ENCODE measurements at places on chromosomes 12 and 14.

DNA sequence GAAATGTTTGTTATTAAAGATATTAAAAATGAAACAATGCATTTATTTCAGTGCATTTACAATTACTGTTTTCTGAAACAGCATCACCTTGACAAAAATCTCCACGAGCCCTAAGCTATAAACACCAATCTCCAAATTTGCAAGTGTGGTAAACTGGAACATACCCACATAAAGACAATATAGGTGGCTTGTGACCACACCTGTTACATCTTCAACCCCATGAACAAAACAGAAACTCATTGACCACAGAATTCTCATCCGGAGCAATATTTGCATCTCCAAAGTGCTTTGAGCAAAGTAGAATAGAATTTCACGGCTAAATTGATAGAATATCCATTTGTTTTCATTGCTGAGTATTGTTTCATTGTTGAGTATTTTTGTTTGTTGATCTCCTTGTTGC lies 375.2 kb upstream of the FLRT2 start:
- DNase-seq, result no peak

DNA sequence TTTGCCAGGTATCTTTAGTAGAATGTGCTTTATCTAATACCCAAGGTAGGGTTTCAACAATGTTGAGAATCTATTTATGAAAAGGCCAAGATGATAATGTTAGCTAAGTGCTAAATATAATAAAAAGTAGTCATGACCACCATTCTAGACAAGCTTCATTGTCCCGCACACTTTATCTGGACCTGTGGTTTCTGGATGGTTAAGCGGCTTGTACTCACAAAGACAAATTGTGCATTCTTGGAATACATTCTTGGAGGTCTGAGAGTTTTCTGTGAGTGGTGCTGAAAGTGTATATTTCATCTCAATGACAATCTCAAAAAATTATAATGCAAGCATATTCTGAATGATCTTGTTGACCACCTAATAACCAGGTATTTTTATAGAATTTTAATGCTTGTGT lies 646.9 kb downstream of the DIO2 start:
- no peak for DNase-seq

GRCh38 chr14:54211551-54212308 lies 185.1 kb upstream of the CDKN3 start:
- no peak for DNase-seq

- no peak for DNase-seq
These were observed 599.5 kb downstream of the FLRT2 start for GRCh38 chr14:86129426-86129825.

DNA sequence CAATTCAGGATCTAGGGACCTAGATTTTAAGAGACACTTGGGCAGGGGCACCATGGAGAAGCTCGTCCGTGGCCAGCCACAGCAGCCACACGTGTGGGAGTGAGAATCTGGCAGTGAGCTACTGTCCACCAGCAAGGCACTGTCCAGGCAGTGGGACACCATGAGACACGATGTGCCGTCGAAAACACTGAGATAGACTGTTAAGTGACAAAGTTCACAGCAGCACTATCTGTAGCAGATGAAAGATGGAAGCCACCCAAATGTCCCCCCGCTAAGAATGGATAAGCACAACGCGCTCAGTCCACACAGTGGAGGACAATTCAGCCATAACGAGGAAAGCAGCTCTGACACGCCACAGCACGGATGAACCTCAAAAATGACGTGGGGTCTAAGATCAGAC lies 19.7 kb downstream of the RILPL1 start:
- no peak for DNase-seq

GRCh38 chr12:104942075-104942474 lies 16.0 kb downstream of the SLC41A2 start:
- no peak for DNase-seq

GRCh38 chr14:30854492-30854891 lies 19.9 kb upstream of the COCH start:
- DNase-seq, result no peak

DNA sequence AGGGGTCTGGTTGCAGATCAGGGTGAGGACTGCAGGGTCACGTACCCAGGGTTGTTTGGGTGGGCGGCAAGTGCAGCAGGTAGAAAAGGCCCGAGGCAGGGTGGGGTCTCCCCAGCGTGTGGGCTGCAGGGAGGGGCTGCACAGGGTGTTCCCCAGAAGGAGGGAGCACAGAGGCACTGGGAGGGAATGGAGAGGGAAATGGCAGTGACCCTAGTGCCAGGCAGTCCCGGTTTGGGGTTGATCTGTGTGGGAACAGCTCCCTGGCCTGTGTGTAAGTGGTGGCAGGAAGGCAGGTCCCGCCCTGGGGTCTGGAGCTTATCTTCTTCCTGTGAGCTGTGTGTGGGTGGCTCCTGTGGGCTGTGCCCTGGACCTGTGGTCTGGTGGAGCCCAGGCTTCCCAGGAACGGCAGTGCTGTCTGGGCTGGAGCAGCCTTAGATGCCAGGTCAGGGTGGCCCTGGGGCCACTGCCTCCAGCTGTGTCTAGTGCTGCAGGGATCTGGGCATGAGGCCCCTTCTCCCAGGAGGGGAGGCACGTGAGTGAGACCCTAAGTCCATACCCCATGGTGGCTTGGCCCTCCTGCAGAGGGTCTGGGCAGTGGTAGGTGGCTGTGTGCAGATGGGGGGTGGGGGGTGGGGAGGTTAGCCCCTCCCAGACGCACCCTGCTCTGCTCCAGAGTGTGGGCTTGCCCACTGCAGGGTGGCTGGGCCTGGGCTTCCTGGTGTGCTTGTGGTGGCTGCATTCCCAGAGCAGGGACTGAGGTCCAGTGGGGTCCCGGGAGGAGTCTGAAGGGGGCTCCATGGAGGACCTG lies 363.5 kb downstream of the TMEM121 start:
- DNase-seq, result peak; percentile 32

GRCh38 chr14:64509036-64509435 lies 4.5 kb downstream of the ZBTB1 start:
- DNase-seq, result peak; percentile 64

DNA sequence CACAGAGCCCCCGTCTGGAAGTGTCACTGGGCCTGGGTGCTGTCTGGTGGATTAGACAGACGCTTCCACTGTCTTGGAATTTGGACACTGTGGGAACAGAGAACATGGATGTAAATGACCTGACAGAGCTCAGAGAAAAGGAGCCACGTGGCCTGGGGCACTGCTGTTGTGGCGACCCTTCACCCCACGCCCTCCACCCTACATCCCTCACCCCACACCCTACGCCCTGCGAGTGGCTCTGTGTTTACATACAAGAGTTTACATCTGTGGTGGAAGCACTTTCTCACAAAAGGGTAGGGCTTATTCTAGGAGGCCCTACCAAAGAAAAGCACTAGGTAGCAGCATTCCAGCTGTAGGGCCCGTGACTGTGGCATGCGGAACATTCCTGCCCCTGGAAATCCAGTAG lies 47.7 kb downstream of the B4GALNT3 start:
- peak; percentile 80 for DNase-seq

GRCh38 chr12:30308010-30308717 lies 387.5 kb downstream of the IPO8 start:
- DNase-seq, result no peak

DNA sequence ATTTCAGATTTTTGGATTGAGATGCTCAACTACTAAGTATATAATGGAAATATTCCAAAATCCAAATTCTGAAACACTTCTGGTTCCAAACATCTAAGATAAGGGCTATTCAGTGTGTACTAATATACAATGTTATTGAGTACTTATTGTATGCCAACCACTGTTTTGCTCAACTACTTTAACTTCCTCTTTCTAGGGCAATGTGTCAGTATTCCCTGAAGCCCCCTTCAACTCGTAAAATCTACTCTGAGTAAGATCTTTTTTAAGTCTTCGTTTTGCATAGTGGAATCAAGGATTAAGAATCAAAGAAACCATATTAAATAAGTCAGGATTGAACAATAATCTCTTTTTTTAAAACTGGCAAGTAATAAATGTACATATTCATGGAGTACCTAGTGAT lies 45.5 kb downstream of the SPATA7 start:
- no peak for DNase-seq

- no peak for DNase-seq
These were observed 13.4 kb downstream of the ZC3H14 start for GRCh38 chr14:88576222-88576621.

DNA sequence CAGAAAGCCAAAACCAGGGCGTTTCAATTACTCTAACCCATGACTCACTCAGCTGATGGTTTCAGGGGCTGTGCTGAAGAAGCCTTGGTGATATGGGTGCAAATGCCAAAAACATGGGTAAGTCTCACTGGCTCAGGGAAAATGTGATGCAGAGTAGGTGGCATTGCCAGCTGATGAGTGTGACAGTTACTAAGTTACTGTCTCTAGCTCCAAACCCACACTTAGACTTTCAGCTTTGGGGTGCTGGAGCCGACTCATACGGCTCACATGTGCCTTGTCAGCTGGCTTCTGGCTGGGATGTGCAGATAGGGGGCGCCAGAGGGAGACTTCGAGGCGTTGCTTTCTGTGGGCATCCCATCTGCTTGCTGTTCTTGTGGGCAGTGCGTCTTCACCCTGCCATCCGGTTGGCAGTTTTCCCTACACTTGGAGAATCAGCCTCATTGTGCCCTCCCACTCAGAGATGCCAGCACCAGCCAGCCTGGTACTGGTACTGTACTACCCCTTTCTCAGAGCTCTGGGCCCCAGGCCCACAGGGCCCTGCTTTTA lies 11.1 kb upstream of the KRT7 start:
- peak; percentile 86 for DNase-seq

GRCh38 chr12:77392467-77393088 lies 327.2 kb upstream of the E2F7 start:
- no peak for DNase-seq

DNA sequence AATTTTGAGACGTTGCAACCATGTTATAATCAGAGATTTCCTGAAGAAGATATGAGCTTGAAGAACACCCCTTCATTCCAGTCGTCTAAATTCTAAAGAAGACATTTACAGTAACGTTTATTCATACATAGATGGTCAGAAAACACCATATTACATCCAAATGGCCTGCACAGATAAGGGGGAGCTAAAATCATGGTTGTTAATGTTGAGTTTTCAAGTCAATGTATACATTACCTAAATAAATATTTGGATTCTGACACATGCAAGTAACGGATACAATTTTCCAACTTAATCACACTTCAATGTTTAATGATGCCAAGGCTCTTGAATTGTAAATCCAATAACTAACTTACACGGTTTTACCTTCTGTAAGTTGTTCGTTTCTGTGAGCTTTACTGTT lies 318.4 kb downstream of the SLC6A15 start:
- DNase-seq, result no peak

GRCh38 chr12:6953442-6954315 lies 2.5 kb downstream of the PTPN6 start:
- DNase-seq, result peak; percentile 61

DNA sequence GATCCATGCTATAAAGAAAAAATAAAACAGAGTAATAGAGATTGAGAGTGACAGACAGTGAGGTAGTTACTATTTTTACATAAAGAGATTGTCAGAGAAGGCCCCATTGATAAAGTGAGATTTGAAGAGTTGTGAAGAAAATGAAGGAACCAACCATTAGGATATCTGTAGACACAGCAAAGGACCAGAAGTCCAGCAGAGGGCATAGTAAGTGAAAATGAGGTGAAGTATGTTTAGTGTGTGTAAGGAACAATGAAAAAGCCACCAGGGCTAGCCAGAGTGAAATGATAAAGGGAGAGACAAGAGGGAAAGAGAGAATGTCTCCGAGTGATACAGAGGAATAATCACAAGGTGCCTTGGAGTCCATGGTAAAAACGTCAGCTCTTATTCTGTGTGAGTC lies 411.0 kb downstream of the NELL2 start:
- DNase-seq, result no peak

DNA sequence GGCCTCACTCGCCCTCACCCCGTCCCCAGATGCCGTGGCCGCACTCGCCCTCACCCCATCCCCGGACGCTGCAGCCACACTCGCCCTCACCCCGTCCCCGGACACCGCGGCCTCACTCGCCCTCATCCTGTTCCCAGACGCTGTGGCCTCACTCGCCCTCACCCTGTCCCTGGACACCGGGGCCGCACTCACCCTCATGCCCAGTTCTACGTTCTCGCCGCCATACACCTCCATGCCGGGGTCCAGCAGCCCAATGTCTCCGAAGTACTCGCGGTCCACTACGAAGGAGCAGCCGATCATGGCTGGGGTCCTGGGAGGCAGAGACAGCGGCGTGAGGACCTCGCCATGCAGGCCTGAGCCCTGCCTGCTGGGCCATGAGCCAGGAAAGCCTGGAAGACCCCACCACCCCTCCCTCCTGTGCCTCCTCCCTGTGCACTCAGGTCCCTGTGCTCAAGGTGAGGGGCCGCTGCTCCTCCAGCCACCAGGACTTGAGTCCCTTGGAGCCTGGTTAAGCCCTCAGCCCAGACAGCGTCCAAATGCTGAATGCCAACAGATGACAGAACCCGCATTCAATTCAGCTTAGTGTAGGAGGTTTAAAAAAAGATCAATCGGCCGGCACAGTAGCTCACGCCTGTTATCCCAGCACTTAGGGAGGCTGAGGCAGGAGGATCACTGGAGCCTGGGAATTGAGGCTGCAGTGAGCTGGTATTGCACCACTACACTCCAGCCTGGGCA lies 81.5 kb downstream of the GALNT9 start:
- DNase-seq, result no peak

- no peak for DNase-seq
These were observed 17.3 kb downstream of the ARID4A start for GRCh38 chr14:58315606-58316005.

DNA sequence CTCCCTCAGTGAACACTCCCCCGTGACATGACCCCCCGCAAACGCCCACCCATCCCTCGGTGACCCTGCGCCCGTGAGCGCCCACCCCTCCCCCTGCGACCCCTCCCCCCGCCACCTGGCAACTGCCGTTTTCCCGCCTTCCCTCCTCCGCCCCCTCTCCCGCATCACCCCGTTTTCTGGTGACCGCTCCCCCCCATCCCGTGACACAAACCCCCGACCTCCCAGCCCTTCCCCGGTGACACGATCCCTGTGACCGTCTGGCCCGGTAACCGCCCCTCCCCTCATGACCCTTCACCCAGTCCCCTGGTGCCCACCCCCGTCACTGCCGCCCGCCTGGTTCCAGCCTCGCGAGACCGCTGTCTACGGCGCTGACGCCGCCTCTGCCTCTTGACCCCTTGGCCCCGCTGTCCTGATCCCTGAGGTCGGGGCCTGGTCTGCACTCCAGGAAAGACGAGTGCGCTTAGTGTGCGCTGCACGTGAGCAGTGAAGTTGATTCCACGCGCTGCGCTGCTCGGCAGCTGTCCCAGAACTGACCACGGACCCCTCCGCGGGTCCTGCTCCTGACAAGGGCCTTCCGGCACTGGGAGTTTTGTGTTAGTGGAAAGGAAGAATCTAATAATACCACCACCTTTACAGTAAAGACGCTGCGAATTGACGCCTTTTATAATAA lies 59.4 kb downstream of the DDX51 start:
- peak; percentile 97 for DNase-seq

DNA sequence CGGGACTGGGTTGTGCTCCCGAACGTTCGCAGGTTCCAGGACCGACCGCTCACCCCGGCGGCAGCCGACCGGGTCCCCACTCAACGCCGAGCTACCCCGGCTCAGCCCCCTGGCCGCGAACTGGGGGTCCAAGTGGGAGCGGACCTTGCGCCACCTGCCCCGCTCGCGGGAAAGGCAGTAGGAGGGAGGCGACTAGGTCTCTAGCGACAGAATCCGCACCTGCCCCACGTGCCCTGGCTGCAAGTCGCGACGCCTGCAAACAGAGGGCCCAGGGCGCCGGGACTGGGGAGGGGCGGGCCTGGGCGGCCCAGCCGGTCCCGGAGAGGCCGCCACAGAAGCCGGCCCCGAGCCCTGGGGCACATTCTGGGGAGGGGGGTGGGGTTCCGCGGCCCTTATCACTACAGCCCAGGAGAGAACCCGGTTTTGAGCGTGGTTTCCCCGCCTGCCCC lies 239.2 kb upstream of the CPNE8 start:
- DNase-seq, result no peak

GRCh38 chr12:80627782-80628181 lies 79.7 kb upstream of the MYF6 start:
- no peak for DNase-seq

Data from islet precursor cell (in vitro differentiated cells).